Activated CD4-positive, alpha-beta memory T cell treated with anti-CD3 and anti-CD28 coated beads, Interleukin-2, amount 10 ng/mL, durations not matched to agents 7 days and 5 days (primary cell): ENCODE measurements at places on chromosomes 12 and 14.
A peak's percentile ranks its signal among the peaks of the same experiment; 100 is the strongest.

DNA sequence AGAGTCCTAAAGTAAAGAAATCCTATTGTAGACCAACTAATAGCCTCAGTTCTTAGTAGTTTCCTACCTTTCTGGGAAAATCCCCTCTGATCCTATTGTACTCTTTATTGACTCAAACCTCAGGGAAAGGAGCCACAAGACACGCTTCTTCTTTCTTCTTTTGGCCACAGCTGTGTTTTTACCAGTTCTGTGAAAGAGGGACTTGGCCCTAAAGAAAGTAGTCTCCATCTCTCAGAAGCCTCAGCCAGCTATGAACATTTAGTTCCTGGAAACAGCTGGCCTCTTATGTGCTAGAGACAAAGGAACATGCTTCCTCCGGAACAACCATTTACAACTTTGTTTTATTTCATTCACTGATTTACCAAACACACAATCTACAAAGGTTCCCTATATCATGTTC, 66.1 kb upstream of the ARID2 start:
- no peak for DNase-seq

GRCh38 chr12:92149563-92149962, 3.9 kb upstream of the BTG1 start:
- no peak for DNase-seq

GRCh38 chr14:95439881-95440280, 76.6 kb downstream of the SYNE3 start:
- DNase-seq = no peak

GRCh38 chr12:114285554-114285953, 120.4 kb downstream of the TBX5 start:
- no peak for DNase-seq

GRCh38 chr12:56007564-56008559, 10.8 kb downstream of the SUOX start:
- peak; percentile 73 for DNase-seq

DNA sequence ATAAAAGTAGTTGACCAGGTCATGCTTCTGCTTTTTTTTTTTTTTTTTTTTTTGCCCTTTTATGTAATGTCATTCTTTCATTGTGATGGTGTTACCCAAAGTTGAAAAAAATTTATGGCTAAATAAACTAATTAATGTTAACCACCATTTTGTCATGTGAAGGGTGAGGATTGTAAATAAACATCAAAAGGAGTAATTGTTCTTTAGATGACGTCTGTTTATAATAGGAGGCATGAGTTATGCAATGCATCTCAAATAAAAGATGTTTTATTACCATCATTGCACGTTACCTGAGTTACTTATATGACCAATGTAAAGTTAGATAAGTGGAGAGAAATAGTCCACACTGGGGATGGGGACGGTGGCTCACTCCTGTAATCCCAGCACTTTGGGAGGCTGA, 349.9 kb upstream of the PDE3A start:
- no peak for DNase-seq

DNA sequence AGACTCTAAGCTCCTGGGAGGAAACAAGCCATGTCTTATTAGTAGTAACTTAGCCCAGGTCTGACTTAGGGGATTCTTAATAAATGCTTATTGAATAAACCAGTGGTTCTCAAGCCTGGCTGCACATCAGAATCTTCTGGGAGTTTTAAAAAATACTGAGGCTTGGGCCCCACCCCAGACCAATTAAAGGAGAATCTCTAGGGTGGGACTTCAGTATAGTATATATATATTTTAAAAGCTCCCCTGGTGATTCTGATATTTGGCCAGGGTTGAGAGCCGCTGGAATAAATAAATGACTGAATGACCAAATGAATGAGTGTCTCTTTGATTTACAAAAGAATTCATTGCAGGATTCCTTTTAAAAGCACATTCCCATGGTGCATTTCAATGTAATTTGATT, 151.5 kb upstream of the GSC start:
- DNase-seq = no peak

DNA sequence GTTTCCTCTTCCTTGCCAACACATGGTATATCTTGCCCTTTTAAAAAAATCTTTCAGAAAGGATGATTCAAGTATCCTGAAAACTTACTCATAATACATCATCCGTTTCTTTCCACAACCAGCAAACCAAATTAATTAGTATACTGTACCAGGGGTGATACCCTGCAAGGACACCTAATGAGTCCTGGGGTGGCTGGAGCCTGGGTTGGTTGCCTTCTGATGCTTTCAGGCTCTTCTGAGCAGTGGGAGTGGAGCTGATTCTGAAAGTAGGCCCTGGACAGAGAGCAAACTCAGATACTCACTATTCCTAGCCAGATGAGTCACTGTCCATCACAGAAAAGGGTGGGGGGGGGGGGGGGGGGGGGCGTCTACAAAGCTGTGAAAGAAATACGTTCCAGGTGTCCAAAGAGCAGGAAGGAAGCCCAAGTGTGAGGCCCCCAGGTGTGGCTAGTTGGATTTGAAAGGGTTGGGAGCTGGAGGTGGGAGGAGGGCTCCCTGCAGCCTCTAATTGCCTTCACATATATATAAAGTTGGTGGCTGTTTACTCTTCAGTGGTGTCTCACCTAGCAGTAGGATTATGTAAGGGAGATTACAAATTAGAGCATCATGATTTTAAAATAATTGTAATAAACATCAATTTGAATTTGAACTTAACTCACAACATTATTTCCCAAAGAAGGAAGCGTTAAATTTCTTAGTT, 36.5 kb downstream of the FBXO33 start:
- no peak for DNase-seq

DNA sequence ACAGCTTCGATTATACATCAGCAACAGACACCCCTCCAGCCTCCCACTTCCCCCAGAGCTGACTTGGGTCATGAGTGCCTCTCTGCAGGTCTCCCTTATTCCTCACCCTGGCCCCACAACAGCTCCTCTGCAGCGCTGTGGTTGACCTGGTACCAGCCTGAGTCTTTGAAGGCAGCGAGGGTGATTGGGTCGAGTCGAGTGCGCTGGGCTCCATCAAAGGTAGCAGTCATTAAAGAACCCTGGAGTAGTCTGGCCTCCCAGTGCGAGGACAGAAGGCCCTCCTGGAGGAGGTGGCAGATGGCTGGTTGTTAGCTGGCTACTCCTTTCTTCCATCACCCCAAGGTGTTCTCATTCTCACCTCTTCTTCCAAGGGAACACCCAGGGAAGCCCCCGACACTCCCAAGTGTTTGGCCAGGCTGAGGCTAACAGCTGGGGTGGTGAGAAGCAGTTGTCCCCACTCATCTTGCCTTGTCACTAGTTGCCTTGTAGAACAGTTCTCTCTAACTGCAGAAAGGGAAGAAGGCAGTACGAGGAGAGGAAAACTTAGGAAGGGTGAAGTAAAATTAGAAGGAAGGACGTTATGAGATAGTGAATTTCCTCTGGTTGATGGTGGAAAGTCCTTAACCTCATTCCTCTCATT, 2.7 kb downstream of the CIROP start:
- no peak for DNase-seq

DNA sequence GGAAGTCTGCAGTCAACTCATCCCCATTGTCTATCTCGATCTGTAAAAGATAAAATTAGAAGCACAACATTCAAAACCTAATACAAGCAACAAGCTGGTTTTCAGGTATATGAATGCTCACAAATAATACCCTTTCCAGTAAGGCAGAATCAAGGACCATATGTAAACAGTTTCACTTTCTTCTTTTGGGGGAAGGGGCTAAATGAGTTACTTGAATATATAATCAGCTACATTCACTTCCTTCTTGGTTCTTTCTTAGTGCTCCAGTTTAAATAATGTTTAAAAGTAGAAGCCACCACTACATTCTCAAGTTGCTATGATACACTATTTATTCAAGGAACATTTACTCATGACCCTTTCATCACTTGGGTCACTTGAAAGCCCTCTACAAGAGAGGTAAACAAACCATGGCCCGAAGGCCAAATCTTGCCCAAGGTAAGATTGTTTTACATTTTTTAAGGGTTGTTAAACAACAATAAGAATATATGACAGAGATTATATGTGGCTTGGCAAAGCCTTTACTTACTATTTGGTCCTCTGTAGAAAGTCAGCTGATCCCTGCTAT, 10.3 kb downstream of the TWF1 start:
- no peak for DNase-seq

- DNase-seq = no peak
These were observed 98.1 kb downstream of the GAS2L3 start for GRCh38 chr12:100671396-100672074.
